ENCODE measurements at places on chromosomes 4 and X. TPM values are rescaled to one million over a fixed set of nuclear protein-coding genes. Genes with fewer than 3 reads are reported as not detected.

MFAP3L gene
- 0.06 TPM for total RNA-seq

KLHL13 gene
- 0.30 TPM for total RNA-seq

ZNF81 gene
- 10.0 TPM for total RNA-seq

UGT2B15 gene
- total RNA-seq, result not detected

CCNB3 gene
- 0.23 TPM for total RNA-seq

ADD1 gene
- total RNA-seq, result 260 TPM

MORF4L2 gene
- 130 TPM for total RNA-seq

IL1RAPL2 gene
- not detected for total RNA-seq

PDE6B gene
- total RNA-seq, result 14.6 TPM

GLOD5 gene
- total RNA-seq, result not detected

CHRNA9 gene
- total RNA-seq, result not detected

SOD3 gene
- not detected for total RNA-seq

HELT gene
- not detected for total RNA-seq

SPIN2A gene
- 1.1 TPM for total RNA-seq

ZFP92 gene
- 1.7 TPM for total RNA-seq

ITM2A gene
- 160 TPM for total RNA-seq

GPC3 gene
- not detected for total RNA-seq

CT47B1 gene
- not detected for total RNA-seq

ARMCX2 gene
- 2.8 TPM for total RNA-seq

TRPC5OS gene
- total RNA-seq, result not detected

PHEX gene
- total RNA-seq, result 1.1 TPM

LPAR4 gene
- total RNA-seq, result not detected

IL2RG gene
- 512 TPM for total RNA-seq

AKAP4 gene
- not detected for total RNA-seq

ZCCHC18 gene
- 3.3 TPM for total RNA-seq

UCP1 gene
- not detected for total RNA-seq

ZXDA gene
- total RNA-seq, result 3.8 TPM

RS1 gene
- total RNA-seq, result not detected
